ENCODE measurements at places on chromosomes 4 and X. TPM values are rescaled to one million over a fixed set of nuclear protein-coding genes. Genes with fewer than 3 reads are reported as not detected.

- no peak for DNase-seq
These were observed 90.8 kb downstream of the DCTD start for GRCh38 chr4:182826391-182826790.

DNA sequence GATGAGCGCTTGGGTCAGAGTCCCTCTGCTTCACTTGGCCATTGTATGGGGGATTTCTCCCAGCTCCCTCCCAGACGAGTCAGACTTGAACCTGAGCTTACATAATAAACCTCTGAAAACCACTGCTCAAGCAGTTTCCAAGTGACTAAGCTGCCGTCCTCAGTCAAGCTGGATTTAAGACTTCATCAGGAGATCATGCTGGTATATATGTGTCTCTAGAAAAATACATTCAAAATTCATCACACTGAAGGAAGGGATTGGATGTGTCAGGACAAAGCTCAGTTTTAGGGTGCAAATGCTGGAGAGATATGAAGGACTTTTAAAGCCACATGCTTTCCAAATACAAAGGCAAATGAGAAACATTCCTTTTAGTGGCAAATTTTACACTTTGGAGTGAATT is 114.3 kb downstream of the QDPR start:
- no peak for DNase-seq

GRCh38 chrX:134542485-134542884 is 82.5 kb downstream of the HPRT1 start:
- DNase-seq, result peak; percentile 70

GRCh38 chr4:118810991-118811764 is 24.7 kb downstream of the SEC24D start:
- peak; percentile 88 for DNase-seq

ARSJ gene
- 143 TPM for total RNA-seq

GRCh38 chr4:7786040-7786439 is 153.6 kb downstream of the AFAP1 start:
- no peak for DNase-seq

GRCh38 chrX:111095974-111096895 is at the start of gene PAK3:
PAK3 (plus strand) TSS chrX:111096191; CDS start chrX:111123104, 26,913 bp downstream.
- peak; percentile 64 for DNase-seq

DNA sequence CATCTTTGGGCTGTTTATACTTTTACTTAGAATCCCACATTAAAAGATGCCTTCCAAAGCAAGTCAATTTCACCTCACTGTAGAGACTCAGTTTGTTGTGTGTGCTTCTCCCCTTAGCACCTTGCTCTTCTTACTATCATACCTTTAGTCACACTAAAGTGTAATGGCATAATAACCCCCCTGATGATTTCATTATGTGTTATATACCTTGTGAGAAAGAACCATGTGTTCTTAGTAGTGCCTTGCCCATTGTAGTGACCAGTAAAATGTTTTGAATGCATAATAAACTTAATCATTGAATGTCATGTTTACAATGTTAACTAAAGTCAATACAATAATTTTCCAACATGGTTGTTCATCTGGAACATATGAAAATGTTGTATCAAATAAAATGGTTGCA is 1621.9 kb downstream of the PCDH7 start:
- no peak for DNase-seq

IL2RG gene
- not detected for total RNA-seq

- DNase-seq, result peak; percentile 85
These were observed 100.8 kb downstream of the SPIN4 start for GRCh38 chrX:63250253-63250868.

- no peak for DNase-seq
These were observed 63.5 kb upstream of the COL25A1 start for GRCh38 chr4:109365939-109366338.

GRCh38 chr4:8664031-8664805 is 71.7 kb downstream of the CPZ start:
- no peak for DNase-seq

- DNase-seq, result no peak
These were observed 67.9 kb downstream of the FAM47C start for GRCh38 chrX:37075892-37076595.

GSPT2 gene
- total RNA-seq, result 8.3 TPM

- no peak for DNase-seq
These were observed 20.9 kb downstream of the NFKB1 start for GRCh38 chr4:102522031-102522440.

Data from IMR-90 (cell line).